ENCODE measurements at places on chromosomes 7 and 10.

DNA sequence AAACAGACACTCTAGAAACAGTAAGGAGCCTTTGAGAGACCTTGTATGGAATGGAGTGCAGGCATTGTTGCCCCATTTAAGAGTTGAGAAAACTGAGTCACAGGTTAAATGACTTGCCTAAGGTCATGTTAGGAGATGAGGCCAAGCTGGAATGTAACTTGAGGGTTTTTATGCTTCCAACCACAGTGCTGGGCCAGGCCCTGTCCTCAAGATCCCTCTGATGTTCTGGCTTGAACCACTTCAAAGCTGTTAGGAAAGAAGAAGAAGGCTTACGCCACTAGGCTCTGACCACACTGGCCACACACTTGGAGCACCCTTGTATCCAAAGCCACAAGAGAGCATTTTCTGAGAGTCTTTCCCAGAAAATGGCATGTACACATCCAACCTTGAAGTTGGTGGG, 42.7 kb downstream of the PLAU start:
- no peak for DNase-seq

DNA sequence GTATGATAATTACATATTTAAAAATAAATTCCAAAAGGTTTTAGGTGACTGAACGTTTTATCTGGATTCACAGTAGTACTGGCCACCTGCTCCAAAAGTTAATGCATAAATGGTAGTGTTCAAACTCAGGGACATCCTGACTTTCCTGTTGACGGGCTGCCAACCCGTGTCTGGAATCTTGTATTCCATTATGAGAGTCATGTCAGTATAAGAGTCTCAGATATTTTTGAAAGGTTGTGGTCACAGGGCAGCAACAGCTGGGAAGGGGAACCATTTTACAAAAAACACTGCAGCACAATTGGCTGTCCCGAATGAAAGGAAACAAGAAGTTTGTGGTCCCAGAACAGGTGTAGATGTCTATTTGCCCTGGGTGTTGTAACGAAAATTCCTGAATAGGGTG, 2.8 kb downstream of the TDRD1 start:
- no peak for DNase-seq

DNA sequence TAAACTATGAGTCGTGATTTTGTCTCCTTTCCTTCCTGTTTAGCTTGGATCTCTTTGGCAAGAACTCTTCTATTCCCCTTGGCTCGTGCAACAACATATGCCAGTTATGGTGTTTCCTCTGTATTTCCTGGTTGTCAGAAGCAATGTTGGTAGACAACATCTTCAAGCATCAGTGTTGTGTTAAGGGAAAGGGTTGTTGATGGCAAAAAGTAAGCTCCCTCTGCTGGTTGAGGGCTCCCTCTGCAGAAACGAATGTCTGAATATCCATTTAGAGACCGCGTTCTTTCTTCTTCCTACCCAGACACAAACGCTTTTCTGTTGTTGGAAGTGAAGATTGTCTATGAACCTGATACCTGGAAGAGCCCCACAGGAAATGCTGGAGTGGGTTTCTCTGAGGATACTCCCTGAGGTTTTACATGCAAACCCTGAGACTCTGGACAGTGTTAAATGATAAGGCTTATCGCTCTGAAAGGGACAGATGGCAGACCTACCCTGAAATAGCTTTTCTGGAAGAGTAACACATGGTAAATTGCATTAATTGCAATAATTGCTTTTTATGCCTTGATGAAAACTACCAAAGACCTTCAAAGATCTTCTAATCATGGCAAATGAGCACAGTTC, 23.5 kb upstream of the C1QL3 start:
- no peak for DNase-seq

DNA sequence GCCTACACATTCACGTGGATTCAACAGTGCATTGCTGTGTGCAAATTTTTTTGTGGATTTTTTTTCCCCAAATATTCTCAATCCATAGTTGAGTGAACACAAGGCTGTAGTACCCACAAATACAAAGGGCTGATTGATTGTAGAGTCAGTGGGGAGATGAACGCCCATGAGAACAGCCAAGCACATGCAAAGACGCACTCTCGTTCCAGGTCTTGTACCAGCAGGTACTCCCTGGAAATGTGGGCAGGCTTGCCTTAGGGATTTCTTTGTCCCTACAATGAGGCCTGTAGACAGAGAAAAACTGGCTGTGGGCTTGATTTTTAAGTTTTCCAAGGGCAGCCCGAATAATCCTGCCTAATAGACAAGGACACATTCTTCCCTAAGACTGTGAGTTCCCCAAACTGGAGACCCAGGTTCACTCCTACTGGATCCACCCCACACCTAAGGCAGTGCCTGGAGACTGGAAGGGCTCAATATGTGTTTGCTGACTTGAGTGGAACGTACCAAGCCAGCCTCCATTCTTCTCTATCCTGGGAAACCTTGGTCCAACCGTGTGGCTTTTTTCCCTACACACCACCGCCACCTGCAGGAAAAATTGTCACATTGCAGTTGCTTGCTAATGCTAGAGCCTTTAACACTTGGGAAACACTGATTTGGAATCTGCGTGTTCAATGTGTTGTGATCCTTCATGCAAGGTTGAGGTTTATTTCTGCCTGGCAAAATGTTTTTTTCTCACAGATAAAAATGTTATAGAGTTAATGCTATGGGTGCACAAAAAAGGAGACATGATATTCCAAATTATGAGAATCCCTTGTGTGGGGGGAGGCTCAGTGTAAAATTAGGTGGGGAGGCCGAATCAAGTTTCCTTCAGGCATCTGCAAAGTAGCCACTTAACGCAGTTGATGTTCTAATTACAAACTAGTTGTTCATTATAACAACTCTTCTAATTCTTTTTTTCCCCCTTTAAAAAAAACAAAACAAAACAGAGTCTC, 49.3 kb downstream of the PPP1R17 start:
- no peak for DNase-seq

DNA sequence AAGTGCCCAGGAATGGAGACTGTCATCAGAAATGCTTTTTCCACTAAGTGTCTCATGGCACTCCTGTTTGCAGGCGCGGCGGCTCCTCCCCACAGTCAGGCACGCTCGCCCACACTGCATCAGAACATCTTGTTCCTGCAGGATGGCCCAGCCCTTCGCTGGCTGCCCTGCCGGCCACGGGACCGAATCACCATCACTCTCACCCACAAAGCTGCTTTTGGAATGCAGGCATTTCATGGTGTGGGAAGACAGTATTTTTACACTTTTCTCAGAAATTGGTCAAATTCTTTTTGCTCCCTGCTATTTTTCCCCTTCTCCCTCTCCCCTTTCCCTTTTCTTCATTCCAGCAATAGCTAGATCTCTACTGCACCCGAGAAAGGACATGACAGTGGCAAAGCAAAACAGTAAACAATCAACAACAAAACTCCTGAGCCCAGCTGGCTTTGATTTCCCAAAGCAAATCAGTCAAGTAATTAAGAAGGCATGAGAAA, 176.1 kb upstream of the TNS3 start:
- no peak for DNase-seq

DNA sequence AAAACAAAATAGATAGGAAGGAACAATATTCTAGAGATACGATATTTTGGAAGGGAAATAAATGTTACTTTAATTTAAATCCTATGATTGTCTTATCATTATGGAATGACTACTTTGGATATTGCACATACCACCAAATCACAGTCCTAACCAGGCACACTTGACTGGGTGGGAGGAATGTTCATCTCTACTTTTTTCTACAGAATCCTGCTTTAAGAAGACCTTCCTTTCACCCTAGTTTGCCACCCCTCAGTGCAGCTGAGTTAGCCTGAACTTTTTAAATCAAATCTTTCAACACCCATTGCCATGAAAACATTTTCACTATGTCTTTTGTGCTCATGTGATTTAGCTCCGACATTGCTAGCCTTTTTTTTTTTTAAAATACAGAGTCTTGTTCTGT, 38.1 kb downstream of the RELN start:
- DNase-seq: no peak

Measured in stimulated activated CD8-positive, alpha-beta memory T cell treated with anti-CD3 and anti-CD28 coated beads, Interleukin-7, amount 100 ng/mL, for 48 hours (primary cell).